ENCODE measurements at places on chromosomes 12 and 14.

GRCh38 chr14:52020866-52021717 lies 31.7 kb downstream of the RTRAF start:
- no peak for DNase-seq

GRCh38 chr14:91647856-91648255 lies 84.0 kb downstream of the CATSPERB start:
- DNase-seq: no peak

- no peak for DNase-seq
These were observed 326.6 kb downstream of the LRIG3 start for GRCh38 chr12:58593557-58594304.

- no peak for DNase-seq
These were observed 23.6 kb upstream of the NPFF start for GRCh38 chr12:53530920-53531319.

GRCh38 chr14:77603031-77603430 lies 13.4 kb downstream of the SPTLC2 start:
- no peak for DNase-seq

DNA sequence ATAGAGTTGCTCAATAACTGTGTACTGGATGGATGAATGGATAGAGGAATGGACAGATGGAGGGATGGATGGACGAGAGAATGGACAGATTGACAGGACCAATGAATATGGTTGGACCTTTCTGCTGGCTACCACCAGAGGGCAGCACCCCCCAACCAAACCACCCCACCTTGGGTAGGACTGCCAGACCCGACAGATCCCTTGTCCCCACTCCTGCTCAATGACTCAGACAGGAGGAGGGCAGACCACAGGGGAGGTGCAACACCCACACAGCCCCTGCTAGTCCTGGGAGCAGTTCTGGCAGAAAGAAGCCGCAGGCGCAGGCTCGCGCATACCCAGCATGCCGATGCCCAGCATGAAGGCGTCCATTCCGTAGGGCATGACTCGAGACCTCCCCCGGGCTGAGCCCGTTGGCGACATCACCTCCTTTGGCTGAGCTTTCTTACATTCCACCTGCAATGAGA lies 12.4 kb downstream of the MSI1 start:
- DNase-seq: peak; percentile 57

Measured in stimulated activated CD8-positive, alpha-beta memory T cell treated with anti-CD3 and anti-CD28 coated beads, Interleukin-7, amount 100 ng/mL, for 24 hours (primary cell).